ENCODE measurements at places on chromosomes 5 and 9. TPM values are rescaled to one million over a fixed set of nuclear protein-coding genes. Genes with fewer than 3 reads are reported as not detected.

GRCh38 chr5:33379757-33380156 lies 61.0 kb upstream of the TARS1 start:
- no peak for DNase-seq

- DNase-seq, result no peak
Measured at GRCh38 chr9:5665059-5665458, 36.2 kb downstream of the RIC1 start.

Gene GRM6
- total RNA-seq, result not detected

DNA sequence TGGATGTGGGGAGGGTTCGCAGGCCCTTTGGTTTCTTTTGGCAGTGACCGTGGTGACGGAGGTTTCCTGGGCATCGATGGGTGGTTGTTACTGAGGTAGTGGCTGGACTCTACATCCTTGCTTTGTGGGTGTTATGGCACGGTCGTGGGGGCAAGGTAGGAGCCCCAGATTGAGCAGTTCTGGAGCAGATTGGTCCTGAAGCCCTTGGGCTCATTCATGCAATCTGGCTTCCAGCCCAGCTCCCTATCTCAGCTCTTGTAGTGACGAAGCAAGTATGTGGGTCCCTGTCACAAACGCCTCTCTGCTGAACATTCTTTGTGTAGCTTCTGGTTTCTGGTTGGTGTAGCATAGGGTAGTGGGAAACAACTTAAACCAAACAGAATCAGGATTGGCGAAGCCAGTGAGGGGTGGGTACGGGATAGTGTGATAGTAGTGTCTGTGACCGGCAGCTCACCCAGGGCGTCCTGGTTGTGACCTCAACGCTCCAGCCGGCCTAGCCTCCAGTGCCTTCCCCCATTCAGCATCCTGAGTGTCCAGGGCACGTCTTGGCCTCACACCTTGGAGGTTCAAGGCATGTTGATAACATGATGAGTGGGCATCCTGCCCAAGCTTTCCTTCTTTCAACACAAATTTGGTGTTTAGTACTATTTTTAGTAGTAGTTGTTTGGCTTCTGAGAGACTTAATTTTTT lies 2.9 kb downstream of the NDUFS6 start:
- DNase-seq, result no peak

Gene CDH6
- total RNA-seq, result not detected

GRCh38 chr5:58932057-58932612 lies 349.3 kb downstream of the RAB3C start:
- DNase-seq, result no peak

DNA sequence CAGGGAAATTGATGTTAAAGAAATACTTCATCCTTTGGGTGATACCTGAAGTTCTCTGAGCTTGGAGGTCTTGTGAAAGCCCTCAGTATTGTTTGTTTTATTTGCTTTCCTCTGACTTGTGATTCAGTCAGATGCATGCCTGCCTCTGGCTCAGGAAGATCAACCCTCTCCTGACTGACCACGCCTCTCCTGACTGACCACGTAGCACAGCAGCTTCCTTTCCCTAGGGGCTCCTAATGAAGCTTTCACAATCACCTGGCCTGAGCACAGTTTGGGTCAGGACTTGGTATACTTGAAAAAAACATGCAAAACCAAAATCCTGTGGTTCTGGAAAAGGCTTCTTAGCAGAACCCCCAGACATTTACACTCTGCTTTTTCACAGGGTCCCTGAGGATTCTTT lies 3.8 kb downstream of the TGFBI start:
- no peak for DNase-seq

Gene BTNL3
- total RNA-seq, result not detected

DNA sequence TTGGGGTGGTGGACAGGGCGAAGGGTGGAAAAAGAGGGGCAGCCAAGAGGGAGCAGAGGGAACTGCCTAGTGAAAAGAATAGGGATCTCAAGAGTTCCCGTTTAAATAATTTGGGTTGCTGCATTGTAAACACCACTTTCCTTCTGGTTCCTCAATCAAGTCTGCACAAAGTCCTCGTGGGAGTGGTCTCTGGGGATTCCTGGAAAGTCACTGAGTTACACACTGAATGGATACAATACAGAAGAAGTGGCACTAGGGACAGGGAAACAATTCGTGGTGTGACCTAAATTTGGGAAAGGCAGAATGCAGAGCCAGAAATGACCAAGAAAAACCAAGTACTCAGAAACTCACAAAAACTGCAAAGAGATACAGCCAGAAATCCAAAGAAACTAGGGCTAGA lies 161.7 kb downstream of the CDK5RAP2 start:
- no peak for DNase-seq

Gene DRD1
- total RNA-seq, result not detected

- DNase-seq, result no peak
Measured at GRCh38 chr9:109599711-109600110, 101.6 kb upstream of the PTPN3 start.

- no peak for DNase-seq
Measured at GRCh38 chr5:168893283-168893682, 314.1 kb upstream of the PANK3 start.

GRCh38 chr5:123412206-123412605 lies 11.0 kb downstream of the CEP120 start:
- no peak for DNase-seq

DNA sequence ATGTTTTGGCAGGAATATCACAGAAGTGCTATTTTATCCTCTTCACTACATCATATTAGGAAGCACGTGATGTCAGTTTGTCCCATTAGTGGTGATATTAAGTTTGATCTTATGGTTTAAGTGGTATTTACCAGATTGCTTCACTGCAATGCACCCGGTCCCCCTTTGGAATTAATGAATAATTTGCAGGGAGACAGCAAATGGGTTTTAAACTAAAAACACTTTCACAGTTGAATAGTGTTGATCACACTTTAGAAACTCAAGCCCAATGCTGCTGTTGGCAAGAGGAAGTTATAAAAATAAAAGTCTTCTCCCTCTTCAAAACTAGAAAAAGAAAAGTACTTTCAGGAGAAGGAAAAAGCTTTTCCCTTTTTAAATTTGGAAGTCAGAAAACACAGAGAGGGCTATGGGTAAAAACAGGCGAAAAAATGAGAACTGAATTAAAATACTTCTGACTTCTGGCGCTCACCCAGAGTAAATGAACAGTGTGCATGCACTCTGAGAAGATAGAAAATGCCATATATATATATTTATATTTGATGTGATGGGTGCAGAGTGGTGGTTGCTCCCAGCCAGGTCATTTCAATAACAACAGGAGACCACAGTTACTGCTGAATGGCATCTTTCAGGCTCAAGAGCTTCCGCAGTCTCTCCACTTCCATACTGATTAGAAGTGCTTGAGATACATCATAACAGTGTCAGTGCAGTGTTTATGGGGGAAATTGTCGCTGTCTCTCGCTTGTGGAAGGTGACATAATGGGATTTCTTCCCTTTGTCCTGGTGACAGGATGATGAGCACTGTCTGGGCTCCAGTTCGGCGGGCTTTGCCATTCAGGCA lies 278.0 kb downstream of the ZSWIM6 start:
- DNase-seq, result no peak

GRCh38 chr9:7081065-7081600 lies 323.4 kb downstream of the KDM4C start:
- DNase-seq, result no peak

GRCh38 chr9:86668488-86668887 lies 278.8 kb downstream of the GAS1 start:
- DNase-seq, result no peak

GRCh38 chr5:140634103-140634502 lies 1.1 kb upstream of the CD14 start:
- DNase-seq, result no peak

GRCh38 chr5:151458314-151458713 lies 10.9 kb downstream of the SLC36A1 start:
- DNase-seq, result no peak

Gene HTR4
- total RNA-seq, result not detected

DNA sequence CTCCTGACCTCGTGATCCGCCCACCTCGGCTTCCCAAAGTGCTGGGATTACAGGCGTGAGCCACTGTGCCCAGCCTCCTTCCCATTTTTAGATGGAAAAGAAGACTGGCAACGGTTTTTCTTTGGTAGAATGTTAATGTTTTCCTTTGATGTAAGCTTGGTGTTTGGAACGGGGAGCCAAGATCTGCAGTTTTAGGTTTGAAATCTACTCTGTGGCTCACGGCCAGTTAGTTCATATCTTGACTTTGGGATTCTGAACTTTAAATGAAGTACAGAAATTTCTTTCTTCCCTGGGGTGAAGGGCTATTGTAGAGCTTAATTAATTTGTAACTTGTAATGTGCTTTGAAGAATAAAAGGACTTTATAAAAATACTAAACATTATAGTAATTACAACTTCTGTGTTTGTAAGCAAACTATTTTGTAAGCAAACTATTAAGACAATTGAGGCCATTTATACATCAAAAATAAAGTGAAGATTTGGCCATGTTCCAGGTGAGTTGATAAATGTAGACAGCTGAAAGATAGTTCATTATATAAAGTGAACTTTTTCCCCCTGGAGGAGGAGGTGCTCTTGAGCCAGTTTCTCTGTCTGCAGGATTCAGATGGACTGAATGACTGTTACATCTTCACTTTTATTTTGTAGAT lies 117.1 kb upstream of the TUT7 start:
- no peak for DNase-seq

Gene FREM1
- not detected for total RNA-seq

DNA sequence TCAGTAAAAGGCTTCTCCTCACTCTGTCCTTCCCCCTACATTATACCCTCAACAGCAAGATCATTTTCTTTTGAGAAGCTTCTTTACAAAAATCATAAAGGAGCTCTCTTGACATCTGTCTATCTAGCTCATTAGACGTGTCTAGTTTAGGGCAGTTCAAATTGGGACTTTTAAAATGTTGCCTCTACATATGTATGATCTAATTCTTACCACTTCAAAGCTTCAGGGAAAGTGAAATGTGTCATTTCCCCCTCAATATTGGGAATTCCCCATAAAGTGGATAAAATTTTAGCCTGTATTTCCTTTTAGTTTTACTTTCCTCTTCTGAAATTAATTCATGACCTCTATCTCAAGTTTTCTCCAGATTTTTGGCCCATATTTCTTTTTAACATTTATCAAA lies 323.7 kb downstream of the ARRDC3 start:
- no peak for DNase-seq

Gene DNM1
- 0.37 TPM for total RNA-seq

DNA sequence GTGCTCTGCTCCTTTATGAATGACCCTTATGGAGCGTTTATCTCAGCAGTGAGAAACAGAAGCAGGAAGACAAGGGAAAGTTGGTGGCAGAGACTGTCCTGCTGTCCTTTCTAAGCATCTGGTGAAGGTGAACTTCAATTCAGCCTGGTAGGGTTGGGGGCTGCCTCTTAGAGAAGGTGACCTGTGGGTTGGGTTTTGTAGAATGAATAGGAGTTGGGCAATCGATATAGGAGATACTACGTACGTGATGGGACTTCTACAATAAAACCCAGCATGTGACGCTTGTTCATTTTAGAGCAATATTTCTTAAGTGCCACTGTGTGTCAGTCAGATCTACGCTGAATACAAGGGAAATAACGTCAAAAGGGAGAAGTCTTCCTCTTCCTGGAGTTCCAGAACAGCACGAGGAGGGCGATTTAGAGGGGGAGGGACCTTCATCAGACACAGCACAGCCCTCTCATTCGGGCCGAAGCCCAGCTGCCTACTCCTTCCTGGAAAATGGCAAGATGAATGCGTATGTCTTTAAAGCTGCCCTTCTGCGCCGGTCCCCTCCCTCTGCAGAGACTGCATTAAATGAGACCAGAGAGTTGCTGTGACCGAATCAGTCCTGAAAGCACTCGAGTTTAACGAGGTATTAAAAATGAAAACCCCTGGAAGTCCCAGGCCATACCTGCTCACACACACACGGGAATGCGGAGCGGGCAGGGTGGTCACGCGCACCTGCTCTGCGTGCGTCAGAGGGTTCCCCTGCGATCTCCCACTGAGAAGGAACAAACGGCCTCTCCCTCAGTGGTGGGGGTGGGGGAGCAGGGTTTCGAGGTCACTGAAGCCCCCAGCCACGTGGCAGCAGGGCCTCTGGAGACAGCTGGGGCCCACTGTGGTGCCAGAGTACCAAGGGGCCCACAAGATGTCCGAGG lies 85.3 kb upstream of the SARDH start:
- DNase-seq, result no peak

- no peak for DNase-seq
Measured at GRCh38 chr9:89592213-89592815, 12.5 kb upstream of the GADD45G start.

Gene CDKN2A
- 0.97 TPM for total RNA-seq

- DNase-seq, result no peak
Measured at GRCh38 chr9:10354591-10354990, 258.2 kb downstream of the PTPRD start.

GRCh38 chr9:97628668-97629067 lies 4.5 kb downstream of the TSTD2 start:
- no peak for DNase-seq

DNA sequence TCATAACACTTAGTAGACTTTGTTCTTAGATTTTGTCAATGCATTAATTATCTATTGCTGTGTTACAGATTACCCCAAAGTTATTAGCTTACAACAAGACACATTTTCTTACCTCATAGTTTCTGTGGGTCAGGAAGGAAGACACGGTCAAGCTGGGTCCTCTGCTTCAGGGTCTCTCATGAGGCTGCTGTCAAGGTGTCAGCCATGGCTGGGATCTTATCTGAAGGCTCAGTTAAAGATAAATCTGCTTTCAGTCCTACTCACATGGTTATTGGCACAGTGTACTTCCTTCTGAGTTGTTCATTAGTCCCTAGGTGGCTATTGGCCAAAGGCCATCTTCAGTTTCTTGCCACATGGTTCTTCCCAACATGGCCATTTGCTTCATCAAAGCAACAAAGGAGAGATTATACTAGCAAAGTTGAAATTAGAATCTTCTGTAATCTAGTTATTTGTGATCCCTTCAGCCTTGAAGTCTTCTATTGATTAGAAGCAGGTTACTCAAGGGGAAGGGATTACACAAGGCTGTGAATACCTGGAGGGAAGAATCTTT lies 25.2 kb downstream of the TDRD7 start:
- DNase-seq, result no peak

GRCh38 chr5:446883-447263 lies 3.9 kb downstream of the EXOC3 start:
- DNase-seq, result no peak

DNA sequence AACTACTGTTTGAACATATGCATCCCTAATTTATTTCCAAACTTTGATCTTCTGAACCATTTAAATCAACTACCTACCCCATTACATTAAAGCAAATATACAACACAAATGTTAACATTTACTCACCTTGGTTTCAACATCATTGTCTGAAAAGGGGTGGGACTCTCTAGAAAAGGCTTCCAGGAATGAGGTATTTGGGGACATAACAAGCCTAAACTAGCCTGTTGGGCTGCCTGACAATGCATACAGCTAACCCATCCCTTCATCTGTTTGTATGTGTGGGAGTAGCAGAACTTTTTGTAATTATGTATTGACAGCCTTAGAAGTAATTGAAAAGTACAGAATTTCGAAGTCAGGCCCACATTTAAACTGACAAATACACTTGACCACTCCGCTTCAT lies 2225.9 kb upstream of the C9orf72 start:
- DNase-seq, result no peak

Measured in activated naive CD8-positive, alpha-beta T cell treated with anti-CD3 and anti-CD28 coated beads for 36 hours (primary cell).